ENCODE measurements at places on chromosomes 3 and 15. TPM values are rescaled to one million over a fixed set of nuclear protein-coding genes. Genes with fewer than 3 reads are reported as not detected.
A peak's percentile ranks its signal among the peaks of the same experiment; 100 is the strongest.

TNNC1 gene
- total RNA-seq = 7,948 TPM

CHRM5 gene
- total RNA-seq = not detected

- peak; percentile 81 for DNase-seq
Measured at GRCh38 chr3:196712514-196713413, 587 bp downstream of the PIGX start.

GRCh38 chr3:57062101-57062631 lies 1.7 kb downstream of the SPATA12 start:
- DNase-seq = peak; percentile 45

GRCh38 chr3:18633002-18633401 lies 207.9 kb upstream of the SATB1 start:
- DNase-seq = no peak

DNA sequence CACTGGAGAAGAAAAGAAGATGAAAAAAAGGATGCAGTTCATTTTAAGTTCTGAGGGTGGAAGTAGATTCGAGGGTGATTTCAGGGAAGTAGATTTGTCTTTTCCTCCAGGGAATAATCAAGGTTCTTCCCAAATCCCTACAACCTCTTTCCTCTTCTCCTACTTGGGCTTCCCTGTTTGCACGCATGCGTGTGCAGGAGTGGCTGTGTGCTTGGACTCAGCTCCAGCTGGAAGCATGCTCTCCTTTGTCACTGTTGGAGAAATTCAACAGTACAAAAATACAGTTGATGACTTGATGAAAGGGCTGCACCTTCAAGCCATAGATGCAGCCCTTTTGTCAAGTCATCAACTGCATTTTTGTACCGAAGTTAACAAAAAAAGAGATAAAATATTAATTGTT lies 3.8 kb downstream of the OR5K2 start:
- no peak for DNase-seq

All from Right ventricle myocardium superior (tissue), 1 donor.